Pancreas (tissue), 10 donors: ENCODE measurements at places on chromosomes 3 and 15. TPM values are rescaled to one million over a fixed set of nuclear protein-coding genes. Genes with fewer than 3 reads are reported as not detected.

Gene UNC13C
- polyA plus RNA-seq = under 0.01 TPM

Gene AP4E1
- 1.5 TPM for polyA plus RNA-seq

Gene NR2F2
- polyA plus RNA-seq = 16.2 TPM

Gene PLIN1
- polyA plus RNA-seq = 19.0 TPM

Gene TGFBR2
- polyA plus RNA-seq = 9.0 TPM

Gene HDC
- 0.23 TPM for polyA plus RNA-seq

Gene CHST13
- polyA plus RNA-seq = 0.19 TPM

Gene RASL12
- 2.8 TPM for polyA plus RNA-seq

Gene SEMA7A
- polyA plus RNA-seq = 1.1 TPM

Gene GOLGA6B
- not detected for polyA plus RNA-seq

Gene PIGZ
- polyA plus RNA-seq = 2.5 TPM
